Thoracic aorta (tissue), 2 donors: ENCODE measurements at places on chromosomes 13 and 19. TPM values are rescaled to one million over a fixed set of nuclear protein-coding genes. Genes with fewer than 3 reads are reported as not detected.
A peak's percentile ranks its signal among the peaks of the same experiment; 100 is the strongest.

GRCh38 chr13:46575818-46576221 is 22.9 kb downstream of the LRCH1 start:
- H3K36me3 ChIP-seq = no peaks in the 10 kb centered on the region
- peaks cover 59% of the 10 kb centered on the region for H3K4me1 ChIP-seq
- H3K4me3 ChIP-seq = peak overlapping the region; percentile 12
- peak overlapping the region; percentile 46 for H3K27ac ChIP-seq
- no peak for DNase-seq

Gene PDE4C
- 0.42 TPM for total RNA-seq

DNA sequence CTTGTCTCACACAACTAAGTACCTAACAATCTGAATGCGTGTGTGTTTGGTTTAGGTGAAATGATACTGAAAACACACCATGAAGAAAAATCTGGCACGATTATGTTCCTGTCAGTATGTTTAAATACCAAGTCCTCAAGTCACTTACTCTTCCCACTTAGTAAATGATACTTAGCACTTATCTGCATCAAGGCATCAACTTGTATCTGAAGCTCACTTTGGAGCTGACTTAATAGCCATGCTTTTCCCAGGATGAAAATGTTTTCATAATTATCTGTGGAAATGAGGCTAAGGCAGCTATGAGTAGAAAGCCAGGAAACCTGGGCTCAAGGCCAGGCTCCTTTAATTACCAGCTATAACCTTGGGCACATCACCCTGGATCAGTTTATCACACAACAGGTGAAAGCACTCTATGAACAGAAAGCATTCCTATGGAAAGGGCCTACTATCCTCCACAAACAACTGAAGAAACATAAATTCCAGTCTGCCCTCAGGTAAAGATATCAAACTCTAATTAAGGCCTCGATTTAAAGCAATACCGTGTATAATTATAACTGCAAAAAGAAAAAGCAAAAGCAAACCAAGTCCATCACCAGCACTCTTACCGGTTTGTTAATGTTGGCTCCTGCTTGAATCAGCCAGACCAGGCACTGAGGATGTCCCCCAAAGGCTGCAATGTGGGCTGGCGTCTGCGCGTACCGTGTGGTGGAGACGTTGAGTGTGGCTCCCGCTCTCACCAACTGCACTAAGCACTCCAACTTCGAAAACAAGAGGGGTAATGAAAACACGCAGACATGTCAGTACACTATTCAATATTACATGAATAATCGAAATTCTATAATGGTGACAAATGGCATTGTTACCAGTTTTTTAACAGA is 4.6 kb downstream of the ANKRD10 start:
- H3K27ac ChIP-seq = no peak overlapping the region
- no peaks in the 10 kb centered on the region for H3K27me3 ChIP-seq
- no peak for DNase-seq
- H3K4me1 ChIP-seq = peaks cover 24% of the 10 kb centered on the region

DNA sequence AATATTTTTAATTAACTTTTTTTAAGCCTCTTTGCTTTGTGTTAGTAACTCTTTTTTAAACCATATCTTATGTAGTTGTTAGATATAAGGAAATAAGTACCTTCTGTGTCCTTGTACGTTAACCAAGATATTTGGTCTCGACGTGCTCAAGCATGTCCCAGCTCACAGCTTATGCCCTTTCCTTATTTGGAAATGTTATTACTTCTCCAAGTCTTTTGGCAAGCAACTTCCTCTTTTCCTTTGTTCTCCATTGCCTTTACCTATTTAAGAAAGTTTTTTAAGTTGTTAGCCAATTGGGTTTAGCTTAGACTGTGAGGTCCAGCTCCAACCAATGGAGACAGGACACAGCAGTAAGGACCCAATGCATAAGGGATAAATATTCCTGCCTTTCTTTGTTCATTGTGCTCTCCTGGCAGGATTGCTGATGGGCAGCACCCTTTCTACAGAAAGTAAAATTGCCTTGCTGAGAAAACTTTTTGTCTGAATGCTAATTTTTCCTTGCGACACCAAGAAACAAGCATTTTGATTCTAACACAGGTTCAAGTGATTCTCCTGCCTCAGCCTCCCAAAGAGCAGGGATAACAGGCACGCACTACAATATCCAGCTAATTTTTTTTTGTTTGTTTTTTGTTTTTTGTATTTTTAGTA is 5.2 kb downstream of the DKKL1 start:
- no peaks in the 10 kb centered on the region for H3K4me1 ChIP-seq
- no peaks in the 10 kb centered on the region for H3K27me3 ChIP-seq
- H3K27ac ChIP-seq = no peak overlapping the region
- H3K36me3 ChIP-seq = no peaks in the 10 kb centered on the region

GRCh38 chr13:36531746-36532486 is 99.6 kb downstream of the CCNA1 start:
- no peaks in the 10 kb centered on the region for H3K36me3 ChIP-seq
- no peaks in the 10 kb centered on the region for H3K27me3 ChIP-seq
- no peak overlapping the region for H3K27ac ChIP-seq

DNA sequence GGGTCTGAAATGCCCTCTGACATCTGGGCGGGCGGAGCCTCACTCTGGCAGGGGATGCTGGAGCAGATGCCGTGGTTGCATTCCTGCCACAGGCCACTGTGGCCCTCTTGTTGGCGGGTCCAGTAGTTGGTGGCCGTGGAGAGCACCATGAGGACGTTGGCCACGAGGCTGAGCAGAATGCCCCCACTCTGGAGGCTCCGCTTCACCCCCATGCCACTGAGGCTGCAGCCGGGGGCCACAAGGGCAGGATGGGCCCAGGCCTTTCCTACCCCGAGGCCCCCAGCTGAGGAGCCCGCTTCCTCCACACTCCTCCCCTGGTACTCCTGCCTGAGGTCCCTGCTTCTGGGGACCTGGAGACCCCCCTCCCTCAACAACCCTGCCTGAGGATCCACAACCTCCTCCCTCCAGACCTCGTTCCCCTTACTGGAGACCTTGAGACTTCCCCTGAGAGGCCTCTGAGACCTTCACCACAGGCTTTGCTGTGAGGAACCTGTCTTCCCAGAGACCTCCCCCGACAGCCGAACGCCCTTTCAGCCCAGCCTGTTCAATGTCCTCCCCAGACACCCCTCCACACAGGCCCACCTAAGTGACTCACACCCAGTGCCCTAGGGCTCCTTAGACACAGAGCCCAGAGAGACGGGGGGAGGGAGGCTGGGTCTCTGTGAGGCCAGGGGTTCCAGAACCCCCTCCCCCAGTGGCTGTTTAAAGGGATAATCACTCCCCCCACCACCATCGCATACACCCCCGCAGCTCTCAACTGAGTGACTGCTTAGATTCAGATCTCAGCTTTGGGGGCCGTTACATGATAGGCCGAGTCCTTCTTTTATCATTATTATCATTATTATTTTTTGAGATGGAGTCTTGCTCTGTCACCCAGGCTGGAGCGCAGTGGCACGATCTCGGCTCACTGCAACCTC is at the start of gene CLDND2:
Gene CLDND2 (minus strand): TSS at position 638 of the 917 bp plus-strand sequence. CDS start 426 bp downstream, at position 212.
- no peaks in the 10 kb centered on the region for H3K36me3 ChIP-seq
- H3K27me3 ChIP-seq = no peaks in the 10 kb centered on the region
- peak within 1 kb of the TSS; percentile 57 for H3K27ac ChIP-seq
- H3K4me1 ChIP-seq = peaks cover 7% of the 10 kb centered on the region

GRCh38 chr13:21055511-21056045 is 5.8 kb downstream of the LATS2 start:
- DNase-seq = no peak
- no peak overlapping the region for H3K4me3 ChIP-seq
- no peaks in the 10 kb centered on the region for H3K27me3 ChIP-seq

Gene ANGPTL8
- total RNA-seq = not detected

GRCh38 chr13:110316196-110316595 is 9.1 kb downstream of the COL4A2 start:
- H3K27ac ChIP-seq = peak overlapping the region; percentile 72
- H3K27me3 ChIP-seq = no peaks in the 10 kb centered on the region
- H3K4me1 ChIP-seq = peaks cover 95% of the 10 kb centered on the region
- peaks cover 20% of the 10 kb centered on the region for H3K36me3 ChIP-seq

Gene COL5A3
- total RNA-seq = 11.1 TPM

- H3K4me3 ChIP-seq = peak overlapping the region; percentile 95
- H3K4me1 ChIP-seq = peaks cover 32% of the 10 kb centered on the region
- H3K27ac ChIP-seq = peak overlapping the region; percentile 15
- no peak for DNase-seq
These were observed 1.5 kb upstream of the CEBPA start for GRCh38 chr19:33303791-33304345.

DNA sequence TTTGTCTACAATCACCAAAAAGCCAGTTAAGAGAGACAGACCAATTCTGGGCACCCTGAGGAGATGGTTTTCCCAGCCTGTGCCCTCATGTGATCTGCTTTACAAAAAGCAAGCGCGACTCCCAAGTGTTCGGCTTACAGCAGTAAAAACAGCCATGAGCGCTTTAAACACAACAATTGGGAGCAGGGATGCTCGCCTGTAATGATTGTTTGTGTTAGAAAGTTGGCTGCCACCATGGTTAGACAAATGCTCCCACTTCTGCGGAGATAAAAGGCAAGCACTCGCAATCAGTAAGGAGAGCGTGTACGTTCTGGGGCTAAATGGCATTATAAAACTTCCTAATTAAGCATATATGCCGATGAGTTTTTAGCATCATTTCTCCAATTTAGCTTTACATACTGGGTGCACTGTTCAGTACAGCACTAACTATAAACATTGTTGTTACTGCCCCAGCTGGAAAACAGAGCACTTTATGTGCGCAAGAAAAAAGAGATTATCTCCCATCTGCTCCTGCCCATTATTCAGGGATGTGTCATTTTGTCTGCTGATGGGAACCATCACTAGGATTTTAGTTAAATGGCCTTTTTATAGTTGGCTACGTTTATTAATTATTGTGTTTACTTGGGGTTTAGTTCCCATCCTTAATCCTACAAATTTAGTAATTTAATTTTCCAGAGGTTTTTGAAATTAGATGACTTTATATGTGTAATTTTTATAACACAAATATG is 309.3 kb upstream of the MAB21L1 start:
- no peak for DNase-seq
- no peaks in the 10 kb centered on the region for H3K36me3 ChIP-seq
- no peak overlapping the region for H3K27ac ChIP-seq
- H3K4me3 ChIP-seq = no peak overlapping the region
- no peaks in the 10 kb centered on the region for H3K4me1 ChIP-seq

GRCh38 chr19:50264483-50265186 is 61.2 kb downstream of the MYH14 start:
- no peaks in the 10 kb centered on the region for H3K4me1 ChIP-seq
- no peak overlapping the region for H3K4me3 ChIP-seq
- H3K36me3 ChIP-seq = no peaks in the 10 kb centered on the region
- DNase-seq = no peak
- no peaks in the 10 kb centered on the region for H3K27me3 ChIP-seq

Gene KLK4
- not detected for total RNA-seq

Gene RGL3
- 43.6 TPM for total RNA-seq
